ENCODE measurements at places on chromosomes 13 and 19.

DNA sequence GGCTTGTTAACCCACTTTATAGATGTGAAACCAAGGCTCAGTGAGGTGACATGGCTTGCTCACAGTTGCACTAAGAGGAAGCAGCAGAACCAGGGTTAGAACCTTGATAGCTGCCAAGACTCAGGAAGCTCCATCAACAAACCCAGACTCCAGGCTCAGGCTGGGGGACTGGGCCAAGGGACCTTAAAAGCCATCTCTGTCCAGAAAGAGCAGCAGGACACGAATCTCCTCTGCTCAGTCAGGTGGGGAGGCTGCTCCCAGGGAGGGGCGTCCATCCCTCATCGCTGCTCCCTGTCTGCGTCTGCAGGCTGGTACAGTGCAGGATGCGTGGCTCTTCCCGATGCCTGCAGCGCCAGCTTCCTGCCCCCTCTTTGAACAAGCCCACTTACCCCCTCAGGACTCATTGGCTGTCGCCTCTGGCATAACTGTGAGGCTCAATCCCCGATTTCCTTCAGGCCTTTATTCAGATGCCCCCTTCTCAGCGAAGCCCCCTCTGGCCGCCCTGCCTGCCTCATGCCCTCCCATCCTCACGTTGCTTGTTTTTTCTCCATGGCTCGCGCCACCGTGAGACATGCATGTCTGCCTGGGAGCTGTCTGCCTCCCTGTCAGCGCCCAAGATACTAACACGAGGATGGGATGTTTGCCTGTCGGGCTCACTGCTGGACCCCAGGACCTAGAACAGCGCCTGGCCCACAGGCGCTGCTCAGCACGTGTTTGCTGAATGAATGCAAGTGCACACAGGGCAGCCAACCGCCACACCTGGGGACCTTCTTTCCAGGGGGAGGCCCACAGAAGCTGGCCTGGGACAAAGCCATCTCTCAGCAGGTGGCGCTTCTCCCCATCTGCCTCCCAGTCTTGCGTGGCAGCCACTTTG, 21.5 kb downstream of the AKT2 start:
- DNase-seq = no peak

GRCh38 chr19:33374236-33374714, 766 bp downstream of the CEBPG start:
- DNase-seq = no peak

GRCh38 chr13:78976696-78977095, 317.7 kb upstream of the OBI1 start:
- no peak for DNase-seq

DNA sequence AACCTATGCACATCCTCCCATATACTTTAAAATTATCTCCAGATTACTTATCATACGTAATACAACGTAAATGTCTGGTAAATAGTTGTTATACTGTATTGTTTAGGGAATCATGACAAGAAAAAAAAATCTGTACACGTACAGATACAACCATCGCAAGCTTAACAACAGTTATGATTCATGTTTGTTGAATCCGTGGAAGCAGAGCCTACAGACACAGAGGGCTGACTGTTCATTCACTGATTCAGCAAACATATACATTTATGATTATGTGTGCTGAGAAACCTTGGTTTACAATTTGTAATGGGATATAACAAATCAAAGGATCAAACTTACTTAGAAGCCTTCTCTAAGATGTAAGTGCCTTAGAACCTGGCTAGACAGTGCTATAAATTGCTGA, 1.5 kb downstream of the ZNF260 start:
- DNase-seq = no peak

DNA sequence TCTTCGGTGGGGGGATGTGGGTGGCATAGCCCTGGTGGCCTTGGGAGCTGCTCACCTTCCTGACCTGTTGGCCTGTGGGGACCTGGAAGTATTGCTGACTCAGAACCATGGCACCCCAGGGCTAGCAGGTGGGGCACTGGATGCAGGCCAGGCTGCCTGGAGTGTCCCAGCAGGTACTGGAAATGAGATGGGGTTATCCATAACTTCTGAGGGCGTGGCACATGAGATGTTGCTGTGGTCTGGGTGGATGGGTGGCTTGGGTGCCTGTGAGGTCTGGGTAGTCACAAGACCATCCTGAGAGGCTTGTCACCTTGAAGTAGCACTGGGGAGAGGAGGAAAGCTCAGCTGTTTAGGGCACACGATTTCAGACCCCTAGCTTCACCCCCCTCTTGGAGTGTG, 636 bp upstream of the RNF225 start:
- no peak for DNase-seq

GRCh38 chr19:50679177-50680125, 30.2 kb downstream of the C19orf81 start:
- peak; percentile 39 for DNase-seq

DNA sequence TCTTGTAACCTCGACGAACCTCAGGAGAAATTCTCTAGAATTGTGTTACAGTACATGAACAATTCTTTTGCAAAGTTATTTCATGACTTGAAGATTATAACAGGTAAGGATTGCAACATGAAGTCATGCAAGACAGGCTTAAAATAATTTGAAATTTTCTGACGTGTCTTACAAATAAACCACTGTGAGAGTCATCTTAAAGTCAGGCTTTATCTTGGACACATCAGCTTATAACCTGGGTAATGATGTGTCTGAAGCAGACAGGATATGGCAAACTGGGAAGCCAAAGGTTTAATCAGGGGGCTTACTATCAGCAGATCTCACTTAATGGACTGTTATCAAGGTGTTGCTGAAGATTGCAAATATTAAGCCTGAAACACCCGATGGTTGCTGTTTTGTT, 407.8 kb downstream of the KLF5 start:
- DNase-seq = no peak

DNA sequence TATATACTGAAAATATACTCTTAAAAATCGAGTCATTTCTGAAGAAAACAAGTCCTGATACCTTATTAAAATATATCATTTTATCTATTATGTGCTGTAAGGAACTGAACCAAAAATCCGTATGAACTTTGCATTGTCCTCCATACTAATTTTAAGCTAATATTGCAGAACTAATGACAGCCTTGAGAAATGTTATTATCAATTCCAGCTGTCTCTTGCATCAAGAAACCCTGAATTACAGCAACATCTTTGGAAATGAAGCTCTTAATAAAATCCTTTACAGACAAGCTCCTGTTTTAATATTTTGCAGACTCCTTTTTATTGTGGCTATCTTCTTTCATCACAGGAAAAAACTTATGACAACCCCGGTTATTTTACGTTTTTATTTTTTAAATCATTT, 1335.3 kb downstream of the EFNB2 start:
- no peak for DNase-seq

GRCh38 chr13:35764326-35765015, 288.0 kb upstream of the MAB21L1 start:
- no peak for DNase-seq

DNA sequence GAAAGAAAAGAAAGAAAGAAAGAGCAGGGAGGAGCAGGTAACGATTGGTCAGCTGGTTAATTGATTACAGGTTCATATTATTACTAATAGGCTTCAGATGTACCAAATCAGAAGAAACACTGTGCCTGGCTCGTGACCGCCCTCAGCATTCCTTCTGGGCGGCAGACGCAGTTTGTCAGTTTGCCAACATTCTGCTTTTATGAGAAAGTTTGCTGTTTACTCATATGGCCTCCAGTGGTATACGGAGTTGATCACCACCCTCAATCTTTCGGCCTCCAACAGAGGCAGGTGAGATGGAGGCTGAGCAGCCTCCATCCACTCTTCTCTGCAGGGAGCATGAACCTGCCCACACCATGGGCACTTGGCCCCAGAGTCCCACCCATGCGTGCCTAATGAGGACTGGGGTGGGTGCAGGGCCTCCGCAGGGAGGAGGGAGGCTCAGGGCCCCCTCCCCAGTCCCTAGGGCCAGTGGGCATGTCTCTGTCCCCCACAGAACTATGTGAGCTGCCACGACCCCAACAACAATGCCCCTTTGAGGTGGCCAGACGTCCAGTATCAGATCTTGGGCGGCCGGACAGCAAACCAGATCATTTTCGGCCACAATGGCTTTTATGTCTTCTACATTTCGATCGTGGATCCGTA, 8.8 kb downstream of the PRR22 start:
- DNase-seq = no peak

DNA sequence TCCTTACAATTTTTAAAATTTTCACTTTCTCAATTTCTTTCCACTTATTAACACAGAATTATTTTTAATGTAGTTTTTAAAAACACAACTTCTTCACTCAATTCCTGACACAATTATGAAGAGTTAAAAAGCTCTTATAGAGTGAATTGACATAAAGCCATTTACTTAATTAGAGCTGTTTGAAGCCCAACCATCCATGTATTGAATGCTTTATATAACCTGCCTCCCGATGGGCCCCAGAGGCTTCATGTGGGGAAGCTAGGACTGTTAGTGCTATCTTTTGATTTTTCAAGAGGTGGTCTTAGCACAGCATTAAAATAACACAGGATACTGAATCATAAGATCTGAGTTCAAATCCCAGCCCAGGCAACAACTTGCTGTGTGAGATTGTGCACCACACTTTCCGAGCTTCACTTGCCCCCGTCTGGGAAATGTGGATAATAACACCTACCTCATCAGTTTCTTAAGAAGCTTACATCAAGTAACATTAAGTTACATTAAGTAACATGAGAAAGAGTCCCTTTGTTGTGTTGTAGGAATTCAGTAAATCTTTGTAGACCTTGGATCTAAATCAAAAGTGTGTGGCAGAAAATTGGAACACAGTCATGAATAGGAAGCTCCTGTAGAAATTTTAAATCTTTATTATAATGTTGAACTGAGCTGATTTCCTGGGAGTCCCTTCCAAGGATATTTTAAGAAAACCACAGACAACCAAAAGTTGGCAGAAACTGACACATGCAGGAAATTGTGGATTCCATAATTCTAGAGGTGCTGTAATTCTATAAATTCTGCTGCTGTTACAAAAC, 5.5 kb upstream of the ENOX1 start:
- DNase-seq = no peak

GRCh38 chr13:66347486-66348117, 882.5 kb downstream of the PCDH9 start:
- no peak for DNase-seq

DNA sequence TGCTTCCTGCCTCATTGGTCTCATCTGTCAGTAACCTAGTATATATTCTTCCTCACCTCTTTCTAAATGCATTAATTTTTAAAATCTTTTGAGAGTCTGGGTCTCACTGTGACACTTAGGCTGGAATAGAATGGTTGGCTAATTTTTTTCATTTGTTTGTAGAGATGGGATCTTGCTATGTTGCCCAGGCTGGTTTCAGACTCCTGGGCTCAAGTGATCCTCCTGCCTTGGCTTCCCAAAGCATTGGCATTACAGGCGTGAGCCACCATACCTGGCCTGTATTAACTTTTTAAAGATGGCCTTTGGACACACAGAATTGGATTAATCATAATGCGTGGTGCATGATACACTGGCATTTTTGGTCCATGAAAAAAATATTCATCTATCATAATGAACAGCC, 29.9 kb downstream of the SIPA1L3 start:
- no peak for DNase-seq

- no peak for DNase-seq
Measured at GRCh38 chr13:77544355-77544754, 8.8 kb downstream of the SCEL start.

DNA sequence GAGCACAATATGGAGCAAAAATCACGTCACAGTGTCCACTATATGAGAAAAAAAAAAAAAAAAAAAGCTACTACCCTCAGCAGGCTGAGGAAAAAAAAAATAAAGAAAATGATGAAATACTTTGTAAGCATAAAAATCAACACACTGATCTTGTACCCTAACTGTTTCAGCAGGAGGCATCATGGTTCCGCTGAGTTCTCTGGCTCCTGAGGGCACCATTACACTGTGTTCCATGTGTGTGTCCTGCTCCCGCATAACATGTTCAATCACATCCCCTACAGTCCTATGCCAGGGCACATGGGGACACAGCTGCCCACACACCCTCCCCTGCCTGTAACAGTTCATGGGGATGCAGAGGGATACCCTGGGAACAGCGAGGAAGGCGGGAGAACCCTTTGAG, 33.5 kb downstream of the DOCK9 start:
- no peak for DNase-seq

- no peak for DNase-seq
Measured at GRCh38 chr13:37741536-37741935, 128.0 kb downstream of the TRPC4 start.

DNA sequence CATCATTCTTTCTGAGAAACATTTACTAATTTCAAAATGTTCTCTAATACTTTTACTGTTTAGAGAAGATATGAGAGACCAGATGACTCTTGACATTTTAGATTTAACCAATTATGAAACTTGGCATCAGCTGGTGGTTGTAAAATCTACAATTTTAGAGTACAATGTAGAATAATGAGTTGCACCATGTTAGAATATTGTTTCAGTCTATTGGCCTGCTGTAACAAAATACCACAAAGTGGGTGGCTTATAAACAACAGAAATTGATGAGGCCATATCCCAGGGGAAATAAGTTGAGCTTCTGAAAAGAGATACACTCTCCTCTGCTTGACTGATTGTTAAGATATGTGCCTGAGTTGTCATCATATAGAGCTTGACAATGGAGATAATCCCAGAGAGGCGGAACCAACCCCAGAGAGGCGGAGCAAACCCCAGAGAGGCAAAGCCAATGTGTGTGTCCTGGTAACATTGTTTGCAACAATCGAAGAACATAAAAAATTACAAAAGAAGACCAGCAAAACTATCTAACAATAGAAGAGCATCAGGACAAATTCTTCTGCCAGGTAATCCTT, 373.0 kb upstream of the SLITRK1 start:
- DNase-seq = no peak

GRCh38 chr19:39934584-39935363, at the start of gene FCGBP:
Gene FCGBP (minus strand): TSS chr19:39934634.
- no peak for DNase-seq

GRCh38 chr13:44413095-44413494, 39.5 kb downstream of the SERP2 start:
- DNase-seq = no peak

DNA sequence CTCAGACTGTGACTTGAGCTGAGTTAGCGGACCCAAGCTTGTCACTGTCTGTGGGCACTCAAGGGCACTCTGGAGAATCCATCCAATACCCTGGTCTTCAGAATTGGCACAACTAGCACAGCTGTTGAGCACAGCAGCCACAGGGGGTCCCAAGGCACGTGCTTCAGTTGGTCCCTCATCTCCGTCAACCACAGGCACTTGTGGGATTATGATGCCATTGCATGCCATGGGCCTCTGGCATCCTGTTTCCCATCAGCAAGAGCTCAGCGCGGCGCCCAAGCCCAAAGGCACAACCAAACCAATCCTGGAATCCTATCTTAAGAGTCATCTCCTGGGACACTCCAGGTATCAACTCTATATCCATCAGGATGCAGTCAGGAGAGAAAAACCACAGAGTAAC, 3.7 kb upstream of the B3GNT8 start:
- no peak for DNase-seq

- no peak for DNase-seq
Measured at GRCh38 chr13:111122056-111122455, 6.9 kb downstream of the ARHGEF7 start.

DNA sequence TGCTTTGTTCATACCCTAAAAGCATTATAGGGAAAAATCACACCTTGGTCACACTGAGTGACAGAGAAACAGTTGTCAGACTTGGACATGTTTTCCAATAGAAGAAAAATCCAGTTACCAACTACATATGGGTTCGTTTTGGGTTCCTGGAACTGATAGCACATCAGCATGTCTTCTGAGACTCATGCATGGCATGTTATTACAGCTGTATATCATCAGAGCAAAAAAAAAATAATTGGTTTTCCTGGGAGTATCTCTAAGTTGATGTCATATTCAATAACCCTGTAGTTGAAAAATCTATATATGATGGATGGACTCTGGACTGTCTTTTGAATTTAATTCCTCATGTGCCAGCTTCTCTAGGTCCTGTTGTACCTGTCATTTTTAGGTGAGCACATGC, 211.6 kb downstream of the DNAJC15 start:
- DNase-seq = no peak

Measured in activated naive CD4-positive, alpha-beta T cell (primary cell).